ENCODE measurements at places on chromosomes 1 and 21.
A peak's percentile ranks its signal among the peaks of the same experiment; 100 is the strongest.

DNA sequence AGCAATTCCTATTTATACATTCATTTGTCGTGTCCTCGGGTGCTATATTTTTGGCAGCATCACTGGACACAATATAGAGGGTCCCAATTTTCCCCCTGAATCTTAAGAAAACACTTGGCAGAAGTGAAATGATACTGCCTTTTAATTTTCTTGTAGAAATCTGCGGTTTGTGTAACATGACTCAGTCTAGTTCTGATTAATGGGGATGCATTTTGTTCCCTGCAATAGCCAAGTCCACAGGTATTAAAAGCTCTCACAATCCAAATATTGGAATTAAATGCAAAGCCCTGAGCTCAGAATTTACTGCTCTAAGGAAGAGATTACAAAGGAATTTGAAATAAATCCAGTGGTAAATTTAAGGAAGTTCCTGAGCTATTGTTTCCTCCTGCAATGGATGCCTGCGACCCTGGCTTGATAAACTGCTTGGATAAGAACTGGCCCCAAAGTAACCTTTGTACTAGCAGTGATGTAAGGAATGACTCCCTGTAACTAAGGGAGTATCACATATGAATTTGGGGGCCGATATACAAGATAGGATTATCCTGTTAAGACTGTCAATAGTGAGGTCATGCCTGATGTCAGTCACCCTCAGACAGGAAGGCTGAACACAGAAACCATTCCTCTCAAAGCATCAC is 349.7 kb upstream of the C1orf87 start:
- DNase-seq: no peak

GRCh38 chr1:24708938-24709337 is 36.3 kb upstream of the CLIC4 start:
- no peak for DNase-seq

- DNase-seq: no peak
Observed at GRCh38 chr21:44893948-44894656, 20.6 kb upstream of the PTTG1IP start.

DNA sequence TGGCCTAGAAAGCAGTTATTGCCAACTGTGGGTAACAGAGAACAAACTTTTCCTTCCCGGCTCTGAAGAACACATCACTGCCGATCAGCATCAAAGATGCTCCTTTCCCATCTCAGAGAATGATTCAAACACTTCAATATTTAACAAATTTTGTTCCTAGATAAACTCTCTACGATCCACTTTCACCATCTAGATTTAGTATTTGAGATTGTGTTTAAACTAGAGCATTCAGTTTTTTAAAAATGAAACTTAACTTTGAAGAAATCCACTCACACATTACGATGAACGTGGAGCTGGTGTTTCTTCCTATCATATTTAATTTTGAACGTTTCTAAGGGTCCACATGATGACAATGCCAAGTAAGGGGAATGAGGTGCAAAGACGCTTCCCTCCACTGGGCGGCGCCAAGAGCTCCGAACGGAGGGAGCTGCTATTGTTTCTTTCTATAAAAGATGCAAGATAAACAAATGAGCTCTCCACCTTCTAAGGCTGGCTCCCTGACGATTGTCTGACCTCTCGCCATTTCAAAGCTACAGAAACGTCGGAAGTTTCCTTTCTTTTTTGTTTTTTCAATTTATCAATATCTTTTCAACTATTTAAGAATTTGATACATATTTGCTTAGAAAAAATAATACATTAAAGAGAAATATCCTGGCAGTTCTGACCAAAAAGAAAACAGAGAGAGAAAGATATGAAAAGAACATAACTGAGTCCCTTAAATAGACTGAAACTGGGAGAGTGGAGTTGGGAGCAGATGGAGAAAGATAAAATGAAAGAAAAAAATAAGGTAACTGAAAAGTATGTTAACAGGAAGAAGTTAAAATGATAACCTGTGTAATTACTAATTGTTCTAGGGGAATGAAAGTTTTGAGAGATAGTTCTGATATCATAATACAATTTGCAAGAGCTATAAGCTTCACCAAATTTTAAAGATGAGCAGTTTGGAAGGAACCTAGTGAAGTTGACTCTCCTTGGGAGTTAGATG is 4.4 kb upstream of the BARHL2 start:
- DNase-seq: peak; percentile 27

Data from stimulated activated CD8-positive, alpha-beta memory T cell treated with anti-CD3 and anti-CD28 coated beads, Interleukin-7, amount 100 ng/mL, for 24 hours (primary cell).